HEK293T (cell line): ENCODE measurements at places on chromosomes 6 and 20.

GRCh38 chr20:44166477-44166876 is 20.5 kb downstream of the JPH2 start:
- no peak for DNase-seq

- DNase-seq = no peak
Measured at GRCh38 chr6:16723826-16724225, 37.4 kb downstream of the ATXN1 start.

GRCh38 chr6:127439718-127440117 is 19.5 kb downstream of the KIAA0408 start:
- DNase-seq = no peak

GRCh38 chr20:12049125-12049524 is 131.4 kb downstream of the BTBD3 start:
- DNase-seq = no peak

- no peak for DNase-seq
Measured at GRCh38 chr6:37631295-37631694, 66.4 kb downstream of the MDGA1 start.

GRCh38 chr6:157981132-157981394 is 600 bp upstream of the SYNJ2 start:
- no peak for DNase-seq

- no peak for DNase-seq
Measured at GRCh38 chr6:27471365-27472115, 1.4 kb downstream of the ZNF184 start.

- no peak for DNase-seq
Measured at GRCh38 chr6:21084656-21085055, 508.9 kb upstream of the SOX4 start.

GRCh38 chr6:164694386-164694785 is 615.0 kb downstream of the C6orf118 start:
- no peak for DNase-seq

GRCh38 chr6:25217302-25217701 is 61.9 kb upstream of the CARMIL1 start:
- DNase-seq = no peak

DNA sequence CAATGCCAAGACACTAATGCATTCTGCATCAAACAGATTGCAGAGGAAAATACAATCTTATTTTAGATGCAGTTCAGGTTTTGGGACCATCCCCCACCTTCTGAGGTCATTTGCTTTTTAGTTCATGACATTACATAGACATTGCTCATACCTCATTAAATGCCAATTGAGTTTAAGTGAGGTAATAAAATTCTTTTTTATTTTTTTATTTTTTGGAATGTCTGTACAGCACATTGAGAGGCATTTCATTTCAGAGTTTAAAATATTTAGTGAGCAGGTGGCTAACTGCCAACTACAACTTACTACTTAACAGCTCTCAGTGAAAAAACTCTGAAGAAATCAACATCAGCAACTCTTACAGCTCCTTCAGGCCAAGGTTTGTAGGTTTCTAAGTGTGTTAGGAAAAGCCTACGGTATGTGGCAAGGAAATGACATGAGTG is 482.2 kb upstream of the RNF217 start:
- no peak for DNase-seq
